ENCODE measurements at places on chromosomes 7 and 10.

DNA sequence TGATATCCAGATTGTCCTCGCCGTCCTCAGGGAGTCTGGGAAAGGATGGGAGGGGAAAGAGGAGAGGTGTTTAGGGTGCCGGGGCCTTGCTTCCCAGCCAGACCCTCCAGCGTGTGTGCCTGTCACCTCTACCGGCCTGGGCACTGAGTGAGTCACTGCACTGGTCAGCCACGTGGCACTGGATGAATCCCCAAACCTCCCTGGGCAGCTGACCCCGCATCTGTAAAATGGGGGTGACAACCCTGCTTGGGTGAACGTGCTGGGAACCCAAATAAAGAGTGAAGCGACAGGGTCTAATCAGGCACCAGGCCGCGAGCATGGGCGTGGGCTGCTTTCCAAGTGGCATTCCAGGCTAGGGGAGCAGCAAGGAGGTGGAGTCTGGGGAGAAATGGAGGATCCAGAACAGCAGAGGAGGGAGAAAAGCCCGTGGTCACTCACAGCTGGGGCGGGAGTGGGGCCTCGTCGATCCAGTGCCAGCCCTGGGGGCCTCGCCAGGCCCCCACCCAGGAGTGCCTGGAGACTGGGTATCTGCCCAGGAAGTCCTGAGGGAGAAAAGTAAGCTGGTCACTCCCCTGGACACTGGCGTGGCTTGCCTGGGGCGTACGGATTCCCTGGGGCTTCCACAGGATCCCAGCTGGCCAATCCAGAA is 29.7 kb downstream of the KLRG2 start:
- DNase-seq = no peak

- no peak for DNase-seq
Observed at GRCh38 chr10:17214971-17215781, 12.9 kb upstream of the VIM start.

GRCh38 chr7:101233907-101234547 is 3.6 kb downstream of the CLDN15 start:
- no peak for DNase-seq

DNA sequence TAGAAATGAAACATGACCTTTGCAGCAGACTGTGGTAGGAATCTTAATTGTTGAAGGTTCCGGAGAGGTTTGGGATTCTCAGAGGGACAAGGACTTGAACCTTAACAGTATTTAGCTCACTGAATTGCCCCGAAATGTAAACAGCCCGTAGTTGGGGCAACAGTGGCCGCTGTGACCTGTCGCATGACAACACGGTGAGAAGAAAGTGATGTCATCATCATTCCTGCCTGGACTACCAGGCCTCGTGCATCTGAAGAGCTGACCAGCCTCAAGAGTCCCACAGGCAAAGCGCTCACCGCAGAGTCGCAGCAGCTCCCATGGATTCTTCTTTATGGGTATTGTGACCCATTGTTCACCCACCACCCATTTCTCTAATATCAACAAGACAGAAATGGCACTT is 250.6 kb downstream of the KLF6 start:
- no peak for DNase-seq

- no peak for DNase-seq
Observed at GRCh38 chr7:93592588-93593266, 18.2 kb upstream of the CALCR start.

DNA sequence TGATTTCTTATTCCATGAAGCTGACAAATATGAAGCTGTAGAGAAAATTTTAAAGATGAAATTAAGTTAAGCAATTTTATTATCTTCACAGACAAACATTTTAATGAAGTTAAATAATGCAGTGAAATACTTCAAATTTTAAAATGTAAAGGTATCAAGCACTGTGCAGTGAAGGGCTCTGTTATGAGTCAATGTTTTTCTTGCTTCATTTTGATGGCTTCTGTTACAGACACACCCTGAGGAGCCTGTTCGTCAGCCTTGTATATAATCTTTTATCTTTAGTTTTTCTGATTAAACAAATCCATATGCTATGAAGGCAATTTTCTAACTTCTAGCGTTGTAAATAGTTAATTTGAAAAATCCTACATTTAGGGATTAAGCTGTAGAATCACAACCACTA is 18.5 kb downstream of the VSTM2A start:
- no peak for DNase-seq

DNA sequence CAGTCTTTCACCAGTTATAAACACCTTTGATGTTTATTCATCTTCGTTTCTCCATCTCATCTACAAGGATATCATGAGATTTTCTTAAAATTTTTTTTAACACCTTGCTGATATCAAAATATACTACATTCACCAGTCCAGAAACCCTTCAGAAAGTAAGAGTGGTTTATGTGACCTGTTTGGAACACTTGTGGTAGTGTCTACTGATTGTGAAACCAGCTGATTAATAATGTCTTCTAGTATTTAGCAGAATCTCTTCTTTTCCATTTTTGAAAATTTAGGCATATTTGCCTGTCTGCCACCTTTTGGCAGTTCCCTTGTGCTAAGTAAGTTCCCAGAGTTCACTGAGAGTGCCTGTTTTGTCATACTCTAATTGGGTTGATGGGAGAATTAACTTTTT is 18.5 kb downstream of the DLD start:
- no peak for DNase-seq

- DNase-seq = peak; percentile 40
Observed at GRCh38 chr10:62183442-62183841, 85.2 kb downstream of the RTKN2 start.
